EL (cell line): ENCODE measurements at places on chromosomes 3 and 15.

DNA sequence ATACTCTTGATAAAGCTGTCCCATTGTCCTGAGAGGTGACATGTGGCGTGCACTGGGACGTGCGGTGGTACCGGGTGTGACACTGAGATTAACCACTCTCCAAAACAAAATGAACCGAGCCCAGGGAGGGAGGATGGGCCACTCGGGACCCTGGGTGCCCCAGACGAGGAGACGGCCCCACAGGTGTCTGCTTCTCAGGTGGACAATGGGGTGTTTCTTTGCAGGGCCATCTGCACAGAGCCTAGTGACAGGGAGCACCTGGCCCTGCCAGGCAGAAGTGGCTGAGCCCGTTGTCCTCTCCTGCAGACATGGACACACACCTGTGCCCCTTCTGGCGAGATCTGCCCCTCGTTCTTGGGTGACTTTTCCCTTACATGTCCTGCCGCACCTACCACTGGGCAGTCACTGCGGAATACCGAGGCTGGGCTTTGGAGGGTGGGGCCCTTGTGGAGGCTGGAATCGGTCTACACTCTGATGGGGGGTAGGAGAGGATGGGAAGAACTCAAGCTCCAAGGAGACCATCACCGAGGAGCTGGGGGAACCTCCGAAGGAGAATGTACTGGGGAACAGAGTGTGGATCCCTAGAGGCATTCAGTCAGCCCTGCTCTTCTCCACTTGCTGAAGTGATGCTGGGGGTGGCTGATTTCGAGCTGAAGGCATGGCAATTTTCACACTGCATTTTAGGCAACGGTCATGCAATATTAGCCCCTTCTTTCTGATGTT lies 153.5 kb downstream of the ATP10A start:
- no peak for DNase-seq

- peak; percentile 54 for DNase-seq
Measured at GRCh38 chr3:67640023-67640660, 14.3 kb downstream of the SUCLG2 start.

- no peak for DNase-seq
Measured at GRCh38 chr15:28114721-28115622, 15.9 kb upstream of the OCA2 start.

DNA sequence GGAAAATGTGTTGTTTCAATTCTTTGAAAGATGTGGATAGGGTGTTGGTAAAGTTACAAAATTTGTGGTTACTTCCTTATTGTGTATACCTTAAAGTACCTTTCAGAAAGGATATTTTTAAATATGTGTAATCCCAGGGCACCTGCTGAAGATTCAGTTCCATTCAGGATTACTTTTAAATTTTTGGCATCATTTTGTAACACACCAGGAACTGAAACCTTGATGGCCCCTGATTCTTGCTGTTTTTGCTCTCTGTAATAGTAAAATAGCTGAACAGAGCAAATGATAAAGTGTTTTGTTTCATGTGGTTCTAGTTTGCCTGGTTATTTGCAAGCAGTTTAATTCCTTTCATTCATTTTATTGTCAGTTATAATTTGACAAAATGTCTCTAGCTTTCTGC lies 160.9 kb downstream of the KLHL25 start:
- DNase-seq: no peak

DNA sequence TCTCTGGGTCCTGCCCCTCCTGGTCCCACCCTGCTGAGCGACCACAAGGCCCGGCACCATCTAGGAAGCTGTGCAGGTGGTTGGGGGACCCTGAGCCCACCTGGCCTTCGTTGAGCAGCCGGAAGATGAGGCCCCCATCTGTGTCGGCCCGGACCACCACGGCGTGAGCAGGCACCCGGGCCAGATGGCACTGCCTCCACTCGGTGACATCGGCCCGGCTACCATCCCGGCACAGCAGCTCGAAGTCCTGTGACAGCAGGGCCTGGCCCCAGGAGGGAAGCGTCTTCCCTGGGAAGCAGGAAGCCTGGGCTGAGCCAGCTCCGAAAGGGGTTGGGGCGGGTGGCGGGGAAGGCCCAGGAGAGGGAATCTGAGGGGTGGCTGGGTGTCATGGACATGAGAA lies 12.6 kb downstream of the MELTF start:
- DNase-seq: no peak

GRCh38 chr15:48674876-48675275 lies 29.4 kb upstream of the FBN1 start:
- peak; percentile 71 for DNase-seq

GRCh38 chr3:171878461-171879225 lies 35.5 kb downstream of the TMEM212 start:
- DNase-seq: peak; percentile 24

GRCh38 chr3:62732183-62732904 lies 142.9 kb downstream of the CADPS start:
- no peak for DNase-seq

- DNase-seq: peak; percentile 54
Measured at GRCh38 chr15:90143166-90143655, 40.9 kb upstream of the IDH2 start.

DNA sequence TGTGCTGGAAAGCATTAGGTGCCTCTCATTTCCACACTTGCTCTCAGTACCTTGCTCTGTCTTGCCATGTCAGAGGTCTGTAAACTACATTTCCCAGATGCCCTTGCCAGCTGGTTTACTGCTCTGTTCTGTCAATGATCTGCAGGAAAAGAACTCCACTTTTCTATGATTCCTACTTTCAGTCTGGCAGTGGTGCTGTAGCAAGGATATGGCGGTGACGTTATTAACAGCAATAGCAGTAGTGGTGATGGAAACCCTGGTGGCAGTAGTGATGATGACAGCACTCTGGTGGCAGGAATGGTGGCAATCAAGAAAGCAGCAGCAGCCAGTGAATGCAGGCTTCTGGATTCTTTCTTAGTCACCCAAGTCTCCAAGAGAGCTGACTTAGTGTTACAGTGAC lies 665.2 kb downstream of the DIPK2A start:
- DNase-seq: no peak

- no peak for DNase-seq
Measured at GRCh38 chr3:120052225-120052624, 42.0 kb downstream of the GSK3B start.

GRCh38 chr3:31377045-31377642 lies 155.6 kb upstream of the STT3B start:
- peak; percentile 75 for DNase-seq

DNA sequence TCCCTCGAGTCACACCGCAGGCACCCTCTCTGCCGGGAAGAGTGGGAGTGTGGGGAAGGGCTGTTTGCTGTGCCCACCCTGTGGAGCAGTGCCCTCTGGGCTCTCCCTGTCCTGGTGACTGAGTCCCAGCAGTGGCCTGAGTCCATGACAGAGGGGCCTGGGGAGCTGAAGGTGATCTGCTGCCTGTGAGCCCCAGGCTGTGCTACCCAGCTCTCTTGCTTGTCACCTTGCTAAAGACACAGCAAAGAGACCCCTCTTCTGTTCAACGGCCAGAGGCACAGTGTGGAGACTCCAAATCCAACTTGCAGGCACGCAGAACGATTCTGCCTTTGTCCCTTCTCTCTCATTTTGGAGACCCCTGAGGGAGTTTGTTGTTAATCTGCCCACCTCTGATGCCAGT lies 232.6 kb downstream of the OPA1 start:
- DNase-seq: no peak

- no peak for DNase-seq
Measured at GRCh38 chr3:38471260-38471857, 17.7 kb downstream of the ACVR2B start.

GRCh38 chr3:143637133-143637532 lies 211.1 kb downstream of the SLC9A9 start:
- DNase-seq: no peak

DNA sequence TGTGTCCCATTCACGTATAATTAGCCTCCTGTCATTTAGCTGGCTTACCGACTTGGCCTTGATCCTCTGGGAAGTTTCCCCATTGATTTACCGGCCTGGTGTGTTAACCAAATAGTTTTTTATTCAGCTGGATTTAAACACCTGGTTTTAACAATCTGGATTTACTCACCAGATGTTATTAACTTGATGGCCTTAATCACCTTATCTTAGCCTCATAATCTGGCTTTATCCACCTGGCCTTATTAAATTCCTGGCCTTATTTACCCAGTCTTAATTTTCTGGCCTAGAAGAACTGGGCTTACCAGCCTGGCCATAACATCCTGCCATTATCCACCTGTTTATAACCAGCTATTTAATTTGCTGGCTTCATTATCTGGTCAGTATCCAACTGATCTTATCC lies 89.9 kb downstream of the IL12A start:
- no peak for DNase-seq

DNA sequence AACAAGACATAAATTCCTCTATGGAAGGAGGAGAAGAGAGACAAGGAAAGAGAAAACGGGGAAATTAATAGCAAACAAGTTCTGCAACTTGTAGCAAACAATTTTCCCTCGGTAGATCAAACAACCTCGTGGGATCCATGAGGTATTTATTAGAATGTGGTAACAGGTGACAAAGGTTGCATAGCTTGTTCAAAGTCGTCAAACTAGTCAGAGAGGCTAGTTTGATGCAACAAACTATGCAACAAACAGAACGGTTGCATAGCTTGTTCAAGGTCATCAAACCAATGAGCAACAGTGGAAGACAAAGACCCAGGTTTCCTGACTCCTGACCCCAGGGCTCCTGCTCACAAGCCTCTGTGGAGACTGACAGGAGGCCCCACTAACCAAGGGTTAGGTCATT lies 20.7 kb downstream of the MB21D2 start:
- no peak for DNase-seq

DNA sequence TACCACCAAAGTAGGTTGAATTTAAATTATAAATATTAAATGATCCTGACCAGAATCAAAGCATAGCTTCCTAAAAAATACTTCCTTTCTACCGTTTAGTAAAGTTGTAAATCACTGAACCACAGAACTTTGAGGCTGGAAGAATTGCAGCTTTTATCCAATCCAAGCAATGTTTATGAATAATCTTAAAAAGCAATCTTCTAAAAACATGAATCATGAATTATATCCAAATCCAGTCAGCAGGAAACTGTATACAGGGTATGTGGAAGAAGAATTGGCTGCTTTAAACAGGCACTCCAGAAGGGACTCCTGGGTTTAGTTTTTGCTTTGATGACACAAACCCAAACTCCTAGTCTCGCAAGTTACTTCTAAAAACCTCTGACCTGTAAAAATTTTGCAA lies 30.2 kb downstream of the HEG1 start:
- DNase-seq: peak; percentile 38

- DNase-seq: peak; percentile 40
Measured at GRCh38 chr3:159941038-159942000, 47.3 kb upstream of the IL12A start.

GRCh38 chr3:186099178-186099577 lies 9.7 kb downstream of the ETV5 start:
- DNase-seq: peak; percentile 74

GRCh38 chr15:51318382-51319150 lies 19.8 kb downstream of the CYP19A1 start:
- peak; percentile 5 for DNase-seq

DNA sequence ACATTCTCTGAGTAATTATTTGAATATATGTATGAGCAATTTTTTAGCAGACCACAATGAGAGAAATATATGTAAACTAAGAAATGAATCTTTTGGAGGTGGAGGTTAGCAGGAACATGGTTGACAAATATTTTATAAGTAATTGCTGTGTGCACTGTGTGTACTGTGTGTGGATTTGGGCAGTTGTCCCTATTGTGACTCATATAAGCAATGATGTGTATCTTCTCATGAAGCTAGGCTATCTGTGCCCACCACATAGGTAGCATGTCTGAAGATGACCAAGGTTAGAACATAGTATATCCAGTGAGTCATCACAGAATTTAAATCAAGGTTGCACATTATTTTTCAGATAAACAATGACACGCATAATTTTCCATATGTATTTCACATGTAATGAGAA lies 713.9 kb upstream of the GBE1 start:
- DNase-seq: no peak

DNA sequence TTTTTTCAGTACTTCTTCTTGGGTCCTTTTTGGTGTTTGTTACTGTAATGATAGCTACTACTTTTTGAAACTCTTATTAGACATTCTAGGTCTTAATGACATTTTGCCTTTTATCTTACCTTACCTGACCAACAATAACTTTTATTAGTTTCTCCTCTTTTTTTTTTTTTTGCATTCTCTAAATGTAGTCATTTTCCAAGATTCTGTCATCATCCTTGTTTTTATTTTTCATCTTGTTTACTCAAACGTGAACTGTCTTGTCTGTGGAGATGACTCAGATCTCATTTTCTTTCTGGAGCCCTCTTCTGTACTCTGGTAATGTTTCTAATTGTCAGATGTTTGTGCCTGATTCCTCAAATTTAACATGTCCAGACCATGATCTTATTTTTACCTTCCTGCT lies 2.9 kb downstream of the ABHD5 start:
- no peak for DNase-seq

DNA sequence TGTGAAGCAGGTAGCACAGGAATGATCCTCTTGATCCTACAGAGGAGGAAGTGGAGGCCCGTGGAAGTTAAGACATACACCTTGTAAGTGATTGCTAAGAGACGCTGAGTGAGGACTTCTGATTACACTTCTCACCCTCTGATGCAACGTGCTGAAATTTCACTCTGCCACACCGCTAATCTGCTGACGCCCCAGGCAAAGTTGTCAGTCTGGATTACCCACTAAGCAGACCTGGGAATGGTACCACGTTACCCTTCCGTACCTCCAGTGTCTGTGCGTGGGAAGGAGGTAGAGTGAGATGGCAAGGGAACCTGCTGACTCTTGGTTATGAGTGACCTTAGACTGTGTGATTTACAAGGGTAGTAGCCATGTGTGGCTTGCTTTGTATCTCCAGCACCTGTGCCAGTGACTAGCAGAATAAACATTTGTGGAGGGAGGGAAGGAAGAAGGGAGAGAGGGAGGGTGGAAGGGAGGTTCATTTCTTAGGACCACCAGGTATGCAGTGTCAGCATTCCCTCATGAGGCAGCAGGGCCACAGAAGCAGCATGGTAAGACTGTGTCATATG lies 115.0 kb downstream of the ALDH1A2 start:
- DNase-seq: no peak

DNA sequence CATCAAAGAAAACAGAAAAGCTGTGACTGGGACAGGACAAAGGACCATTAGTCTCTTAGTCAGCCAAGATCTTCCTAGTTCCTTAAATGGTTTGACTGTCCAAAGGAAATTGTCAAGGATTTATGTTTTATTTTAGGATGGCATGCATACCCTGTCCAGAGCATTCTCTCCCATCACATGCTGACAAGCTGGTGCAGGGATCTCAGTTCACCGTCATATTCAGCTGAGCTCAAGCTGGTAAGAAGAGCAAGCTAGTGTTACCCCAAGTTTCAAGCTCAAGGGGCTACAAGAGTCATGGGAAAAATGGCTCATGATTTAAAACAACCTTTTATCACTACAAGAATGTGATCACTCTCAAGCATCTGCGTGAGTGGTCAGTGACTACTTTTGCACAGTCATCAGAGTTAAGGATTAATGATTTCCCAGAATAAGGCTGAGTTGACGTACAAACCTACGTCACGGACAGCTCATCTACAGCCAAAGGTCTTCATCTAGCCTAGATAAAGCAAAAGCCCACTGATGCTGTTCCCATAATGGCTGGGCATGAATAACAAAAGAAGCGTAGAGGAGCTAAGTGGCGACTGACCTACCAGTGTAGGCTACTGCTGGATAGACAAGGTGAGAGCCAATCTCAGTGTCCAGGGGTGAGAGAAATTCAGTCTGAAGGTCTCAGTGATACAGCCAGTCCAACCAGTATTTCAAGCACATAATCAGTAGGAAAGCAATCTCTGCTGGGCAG lies 157.5 kb downstream of the GABRB3 start:
- DNase-seq: no peak

GRCh38 chr3:16514021-16514700 lies 662 bp upstream of the RFTN1 start:
- DNase-seq: no peak
